ENCODE measurements at places on chromosomes 16 and 17.
A peak's percentile ranks its signal among the peaks of the same experiment; 100 is the strongest.

GRCh38 chr17:20284570-20285295 lies 182.6 kb downstream of the LGALS9B start:
- no peak for DNase-seq

DNA sequence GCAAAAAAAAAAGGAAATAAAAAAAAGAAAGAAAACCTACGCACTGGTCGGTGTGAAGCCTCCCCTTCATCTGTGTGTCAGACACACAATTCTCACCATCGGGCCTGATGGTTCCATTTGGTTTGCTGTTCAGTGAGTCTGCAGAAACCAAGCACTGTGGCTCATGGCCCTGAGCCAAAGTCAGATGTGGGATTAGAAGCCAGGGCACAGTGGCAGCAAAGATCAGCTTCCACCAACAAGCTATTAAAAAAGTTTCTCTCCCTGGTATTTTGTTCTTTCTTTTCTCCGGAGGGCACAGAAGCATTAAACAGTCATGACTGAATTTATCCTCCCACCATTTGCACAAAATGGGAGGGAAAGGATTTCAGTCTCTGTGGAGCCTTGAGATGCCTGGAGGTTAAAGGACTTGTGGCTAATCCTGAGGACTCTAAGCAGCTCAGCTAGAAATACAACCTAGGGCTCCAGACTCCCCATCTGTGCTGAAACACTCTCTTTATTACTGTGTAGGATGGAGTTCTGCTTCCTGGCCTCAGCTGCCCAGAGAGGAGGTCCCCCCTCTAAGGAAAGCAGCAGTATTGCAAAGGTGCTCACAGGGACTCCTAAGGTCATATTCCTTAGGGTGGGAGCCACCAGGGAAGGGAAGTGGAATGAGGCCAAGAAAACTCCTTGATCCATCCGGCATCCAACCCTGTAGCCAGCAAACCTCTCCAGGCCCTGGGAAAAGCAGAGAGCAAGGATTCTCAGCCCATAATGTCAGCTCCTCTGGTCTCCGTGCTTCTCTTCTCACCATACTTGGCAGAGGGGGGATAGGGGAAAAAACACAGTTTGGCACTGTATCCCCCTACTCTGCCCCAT lies 28.2 kb downstream of the SLC39A11 start:
- DNase-seq, result no peak

DNA sequence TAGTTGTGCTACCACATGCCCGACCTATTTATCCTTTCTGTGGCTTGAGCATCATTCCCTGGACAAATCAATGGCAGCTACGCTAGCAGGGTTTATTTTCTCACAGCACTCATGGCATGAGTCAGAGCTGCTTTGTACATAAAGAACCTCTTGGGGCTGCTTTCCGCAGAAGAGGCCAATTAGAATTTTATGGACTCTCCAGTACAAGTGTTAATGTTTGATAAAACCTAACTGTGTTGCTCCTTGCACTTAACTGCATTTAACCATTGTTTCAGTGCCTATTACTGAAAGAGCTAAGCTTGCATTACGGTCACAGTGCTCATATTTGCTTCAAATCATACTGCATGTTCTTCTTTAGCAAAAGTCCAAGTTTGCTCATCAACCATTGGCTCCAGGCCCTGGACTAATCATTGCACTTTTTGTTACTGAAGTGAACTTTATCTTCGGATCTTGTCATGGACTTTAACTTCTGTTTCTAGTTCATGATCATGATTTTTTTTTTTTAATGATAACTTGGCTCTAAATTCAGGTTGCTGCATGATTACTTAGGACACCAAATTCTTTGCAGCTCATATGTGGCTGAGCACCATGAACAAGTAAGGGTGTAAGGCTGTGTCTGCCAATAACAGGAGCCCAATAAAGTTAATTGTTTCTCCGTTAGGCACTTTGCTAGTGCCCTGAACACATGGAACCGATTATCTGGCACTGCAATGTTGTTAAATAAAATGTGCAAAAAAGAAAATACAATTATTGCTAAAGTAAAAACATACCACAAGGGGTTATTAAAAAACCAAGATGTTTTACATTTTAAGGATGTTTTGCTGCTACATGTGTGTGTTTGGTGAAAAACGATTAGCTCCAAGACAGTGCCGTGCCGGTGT lies 492.2 kb downstream of the KCNJ2 start:
- DNase-seq, result no peak

GRCh38 chr17:74449773-74450172 lies 16.7 kb upstream of the CD300A start:
- DNase-seq, result no peak

- DNase-seq, result no peak
These were observed 23.8 kb downstream of the MINK1 start for GRCh38 chr17:4856937-4857314.

DNA sequence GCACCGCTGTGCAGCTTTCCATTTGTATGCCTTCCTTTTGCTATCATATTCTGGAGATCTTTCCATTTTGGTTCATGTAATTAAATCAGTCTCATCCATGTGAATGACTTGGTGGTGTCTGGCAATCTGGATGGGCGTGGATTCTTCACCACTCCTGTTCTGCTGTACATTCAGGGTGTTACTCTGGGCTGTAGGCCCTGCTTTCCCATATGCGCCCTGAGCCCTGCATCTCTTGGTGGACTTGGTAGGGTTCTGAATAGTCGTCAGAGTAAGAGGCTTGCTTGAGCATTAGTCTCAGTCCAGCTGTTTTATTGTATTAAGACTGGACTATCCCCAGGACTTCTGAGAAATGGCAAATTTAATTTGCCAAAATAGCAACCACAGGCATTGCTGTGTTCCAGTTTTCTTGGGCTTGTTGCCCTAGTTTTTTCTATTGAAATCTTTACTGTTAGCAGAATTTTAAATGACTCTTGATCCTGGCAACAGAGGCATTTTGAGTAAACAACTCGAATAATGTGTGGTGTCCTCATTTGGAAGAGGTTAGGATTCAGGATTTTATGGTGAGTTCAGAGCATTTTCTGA lies 14.9 kb downstream of the BANP start:
- peak; percentile 71 for DNase-seq

- DNase-seq, result no peak
These were observed 60.2 kb upstream of the KSR1 start for GRCh38 chr17:27396045-27396444.

DNA sequence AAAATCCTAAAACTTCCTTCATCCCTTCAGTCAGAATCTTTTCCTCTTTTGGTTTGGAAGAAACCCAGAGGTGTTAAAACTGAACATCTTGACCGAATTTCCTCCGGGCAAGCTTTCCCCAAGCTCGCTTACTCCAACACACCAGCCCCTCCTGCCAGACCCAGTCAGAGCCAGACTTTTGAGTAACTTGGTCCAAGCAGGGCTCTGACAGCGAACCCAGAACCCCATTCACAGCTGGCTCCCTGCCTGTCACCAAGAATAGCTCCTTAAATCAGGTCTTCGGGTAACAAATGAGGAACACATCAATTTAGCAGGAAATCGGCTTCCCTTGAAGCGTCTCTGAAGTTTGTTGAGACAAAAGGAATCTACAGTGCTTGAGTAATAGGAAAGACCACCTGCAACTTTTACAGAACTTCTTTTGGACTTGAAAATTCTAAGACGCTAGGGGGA lies 27.3 kb downstream of the GAS7 start:
- no peak for DNase-seq

GRCh38 chr17:28071891-28072606 lies 29.6 kb downstream of the NLK start:
- no peak for DNase-seq

- DNase-seq, result no peak
These were observed 24.8 kb upstream of the STH start for GRCh38 chr17:45973946-45974859.

GRCh38 chr17:13776027-13776551 lies 174.4 kb upstream of the HS3ST3A1 start:
- DNase-seq, result no peak

DNA sequence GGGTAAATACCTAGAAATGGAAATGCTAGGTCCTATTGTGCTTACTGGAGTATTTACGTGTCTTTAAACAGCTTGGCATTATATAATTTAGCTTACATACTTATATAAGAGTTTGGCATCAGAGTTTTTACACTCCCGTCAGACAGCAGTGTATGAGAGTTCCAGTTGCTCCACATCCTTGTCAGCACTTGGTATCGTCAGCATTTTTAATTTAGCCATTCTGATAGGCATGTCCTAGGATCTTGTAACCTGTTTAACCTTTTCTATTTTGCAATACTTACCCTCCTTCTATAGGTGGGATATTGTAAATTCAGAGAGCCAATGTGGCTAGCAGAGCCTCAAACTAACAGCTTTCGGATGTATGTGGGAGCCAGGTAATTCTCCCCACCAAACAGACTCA lies 228.3 kb upstream of the EEF2KMT start:
- no peak for DNase-seq

DNA sequence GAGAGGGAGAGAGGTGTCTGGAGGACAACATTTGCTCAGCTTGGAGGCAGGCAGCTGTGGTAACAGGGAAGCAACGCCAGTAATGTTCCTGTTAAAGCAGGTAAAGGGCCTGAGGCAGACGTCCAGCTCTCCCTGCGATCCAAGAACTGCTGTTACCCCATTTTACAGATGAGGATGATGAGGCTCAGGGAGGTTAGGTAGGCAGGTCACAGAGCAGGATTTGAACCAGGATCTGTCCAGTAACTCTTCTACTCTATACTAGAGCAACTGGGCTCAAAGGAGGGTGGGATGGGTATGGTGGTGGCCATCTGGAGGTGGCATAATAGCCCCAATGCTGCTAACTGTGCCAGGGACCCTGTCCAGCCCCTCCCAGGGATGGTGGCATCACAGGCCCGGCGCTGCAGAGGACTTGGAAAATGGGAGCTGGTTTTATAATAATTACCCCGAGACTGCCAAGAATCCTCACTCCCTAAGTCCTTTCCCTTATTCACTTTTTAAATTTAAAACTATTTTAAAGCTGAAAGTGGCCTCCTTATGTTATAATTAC lies 12.0 kb downstream of the CA7 start:
- DNase-seq, result no peak

DNA sequence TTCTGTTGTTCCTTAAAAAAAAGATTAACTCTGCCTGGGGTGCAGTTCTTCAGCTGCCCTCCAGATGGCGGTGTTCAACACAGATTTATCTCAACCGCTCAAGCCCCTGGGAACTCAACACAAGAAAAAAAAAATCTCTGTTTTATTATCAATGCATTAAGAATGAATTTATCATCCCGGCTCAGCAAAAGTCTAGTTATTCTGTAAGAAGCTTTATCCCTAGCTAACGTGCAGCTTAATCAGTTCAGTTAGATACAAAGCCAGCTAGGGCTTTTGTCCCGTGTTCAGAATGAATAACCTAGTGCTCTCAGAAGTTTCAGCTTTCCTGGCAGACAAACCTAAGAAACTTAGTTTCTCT lies 475.9 kb upstream of the CCL2 start:
- DNase-seq, result peak; percentile 3

DNA sequence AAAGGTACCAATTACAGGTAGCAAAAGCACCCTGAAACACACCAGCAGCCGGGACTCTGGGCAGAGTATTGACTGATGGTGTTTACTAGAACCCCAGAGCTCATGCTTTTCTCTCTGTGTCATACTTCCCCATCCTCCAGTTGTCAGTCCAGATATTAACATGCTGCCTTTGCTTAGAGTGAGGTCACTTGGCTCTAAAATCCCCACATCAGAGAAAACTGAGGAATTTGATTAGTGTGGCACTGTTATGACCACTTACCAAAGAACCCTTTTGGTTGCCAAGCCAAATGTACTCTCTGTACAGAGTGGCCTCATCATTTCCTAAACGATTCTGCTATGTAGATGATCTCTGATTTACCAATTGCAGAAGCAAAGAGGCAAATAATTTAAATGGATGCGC lies 80.4 kb downstream of the ABCC12 start:
- DNase-seq, result no peak

- DNase-seq, result no peak
These were observed 56.8 kb upstream of the RPH3AL start for GRCh38 chr17:409308-409847.

GRCh38 chr17:3738562-3739295 lies 15.0 kb downstream of the HASPIN start:
- DNase-seq, result no peak

DNA sequence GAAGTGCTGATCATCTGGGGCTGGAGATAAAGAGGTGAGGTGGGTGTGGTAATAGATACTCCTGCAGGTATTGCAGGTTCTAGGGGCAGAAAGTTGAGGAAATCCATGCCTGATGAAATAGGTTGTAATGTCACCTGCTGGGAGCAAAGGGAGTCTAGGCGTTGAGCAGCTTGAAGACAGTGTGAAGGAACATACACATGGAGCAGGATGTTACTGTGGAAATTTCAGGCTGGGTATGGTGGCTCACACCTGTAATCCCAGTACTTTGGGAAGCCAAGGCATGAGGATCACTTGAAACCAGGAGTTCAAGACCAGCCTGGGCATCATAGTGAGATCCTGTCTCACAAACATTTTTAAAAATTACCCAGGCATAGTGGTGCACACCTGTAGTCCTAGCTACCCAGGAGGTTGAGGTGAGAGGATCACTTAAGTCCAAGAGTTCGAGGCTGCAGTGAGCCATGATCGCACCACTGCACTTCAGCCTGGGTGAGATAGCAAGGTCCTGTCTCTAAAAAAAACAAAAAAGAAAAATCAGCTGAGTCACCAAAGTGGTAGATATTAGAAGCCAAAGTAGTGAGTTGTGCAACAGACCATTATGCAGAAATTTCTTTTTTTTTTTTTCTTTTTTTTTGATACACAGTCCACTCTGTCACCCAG lies 9.1 kb upstream of the CRYBA1 start:
- DNase-seq, result no peak

DNA sequence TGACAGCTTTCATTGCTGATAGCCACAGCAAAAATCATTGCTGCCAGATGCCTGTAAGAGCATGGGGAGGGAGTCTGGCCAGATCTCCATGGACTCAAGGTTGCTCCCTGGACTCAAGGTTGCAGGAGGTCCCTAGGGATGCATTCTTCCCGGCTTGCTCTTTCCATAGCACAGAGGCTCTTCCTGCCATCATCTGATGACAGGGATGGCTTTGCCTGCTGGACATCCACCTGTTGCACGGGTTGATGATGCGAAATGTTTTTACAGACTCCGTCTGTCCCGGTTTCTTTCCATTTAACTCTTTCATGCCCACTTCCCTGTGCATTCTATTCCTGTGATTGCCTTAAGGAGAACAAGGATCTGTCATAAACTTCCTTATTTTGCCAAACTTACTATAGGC lies 115.6 kb upstream of the HSBP1 start:
- no peak for DNase-seq

GRCh38 chr17:39617446-39618245 lies 9.1 kb upstream of the PPP1R1B start:
- no peak for DNase-seq

GRCh38 chr17:63988741-63989621 lies 9.2 kb upstream of the PRR29 start:
- DNase-seq, result no peak

DNA sequence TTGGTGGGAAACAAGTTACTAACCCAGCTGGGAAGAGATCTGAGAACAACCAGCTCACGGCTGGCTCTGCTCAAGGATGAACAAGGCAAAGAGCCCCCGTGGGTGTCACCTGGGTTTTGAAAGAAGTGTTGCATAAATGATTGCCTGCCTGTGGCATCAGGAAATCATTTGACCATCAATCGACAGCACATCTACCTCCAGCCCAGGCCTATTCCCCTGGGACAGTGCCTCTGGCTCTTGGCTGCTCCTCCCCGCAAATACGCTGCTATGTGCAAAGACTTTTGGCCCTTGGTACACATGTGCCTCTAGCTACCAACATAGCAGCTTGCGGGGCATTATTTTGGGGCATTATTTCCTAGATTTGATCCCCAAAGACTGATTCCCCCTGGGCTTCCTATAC lies 39.4 kb upstream of the SMPD3 start:
- no peak for DNase-seq

GRCh38 chr16:56493126-56493525 lies 26.7 kb downstream of the BBS2 start:
- no peak for DNase-seq

GRCh38 chr17:609232-609810 lies 105.3 kb downstream of the VPS53 start:
- DNase-seq, result no peak

All from BJ (cell line).